Vagina (tissue), 2 donors: ENCODE measurements at places on chromosomes 7 and 10.

- DNase-seq = no peak
Measured at GRCh38 chr7:33195264-33195663, 65.9 kb downstream of the BBS9 start.

DNA sequence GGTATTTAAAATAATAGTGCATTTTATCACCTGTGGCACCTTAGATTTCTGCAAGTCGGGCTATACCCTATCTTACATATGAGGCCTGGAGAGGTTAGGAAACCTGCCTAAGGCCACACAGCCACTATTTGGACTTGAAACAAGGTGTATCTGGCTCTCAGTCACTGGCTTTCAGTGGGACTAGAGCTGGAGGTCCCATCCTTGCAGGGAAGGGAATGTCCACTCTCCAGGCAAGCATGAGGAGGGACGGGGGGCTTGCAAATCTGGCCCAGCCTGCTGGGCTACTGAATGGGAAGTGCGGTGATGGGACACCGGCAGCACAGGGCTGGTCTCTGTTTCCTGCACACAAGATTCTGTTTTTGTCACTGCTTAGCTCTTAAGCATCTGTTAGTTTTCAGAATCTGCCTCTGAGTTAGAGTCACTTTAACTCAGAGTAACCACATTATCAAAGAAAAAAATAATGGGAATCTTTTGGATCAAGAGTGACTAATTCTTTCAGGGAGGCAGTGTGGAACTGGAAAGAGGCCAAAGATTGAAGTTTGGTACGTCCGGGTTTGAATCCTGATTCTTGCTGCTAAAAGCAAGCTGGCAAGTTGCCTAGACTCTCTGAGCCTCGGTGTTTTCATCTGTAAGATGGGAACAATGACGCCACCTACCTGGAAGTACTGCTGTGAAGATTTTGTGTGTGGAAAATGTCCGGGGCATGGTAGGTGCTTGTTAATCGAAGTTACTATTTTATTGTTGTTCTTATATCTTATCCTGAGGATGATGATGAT is 33.8 kb upstream of the HABP2 start:
- DNase-seq = peak; percentile 58

DNA sequence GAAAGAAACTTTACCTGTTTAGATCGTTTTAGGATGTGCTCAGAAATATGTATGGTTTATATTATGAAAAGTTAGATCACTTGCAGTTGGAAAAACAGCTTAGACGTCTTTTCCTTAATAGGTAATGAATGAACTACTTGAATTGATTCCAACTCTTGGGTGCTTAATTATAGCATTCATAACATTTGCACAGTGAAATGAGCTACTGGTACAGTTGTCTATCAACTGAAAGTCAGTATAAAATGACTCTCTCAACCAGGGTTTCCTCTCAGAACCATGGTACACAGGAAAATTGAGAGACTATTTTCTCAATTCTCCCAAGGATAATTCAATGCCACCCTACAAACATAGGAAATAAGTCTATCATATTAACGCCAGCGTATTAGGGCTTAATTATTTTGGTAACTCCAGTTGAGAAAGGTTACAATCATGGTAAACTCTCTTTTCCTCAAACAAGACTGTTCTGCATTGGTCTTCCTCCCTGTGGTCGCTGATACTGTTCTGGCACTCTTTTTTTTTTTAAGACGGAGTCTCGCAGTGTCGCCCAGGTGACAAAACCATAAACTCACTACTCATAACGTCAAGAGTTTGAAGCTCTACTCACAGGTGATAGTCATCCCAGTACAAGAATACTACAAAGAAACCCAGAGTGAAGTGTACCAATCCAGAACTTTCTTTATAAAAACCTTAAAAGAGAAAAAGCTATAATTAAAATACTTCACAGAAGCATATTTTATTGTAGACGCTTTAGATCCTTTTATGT is 2.0 kb downstream of the ANLN start:
- DNase-seq = no peak

DNA sequence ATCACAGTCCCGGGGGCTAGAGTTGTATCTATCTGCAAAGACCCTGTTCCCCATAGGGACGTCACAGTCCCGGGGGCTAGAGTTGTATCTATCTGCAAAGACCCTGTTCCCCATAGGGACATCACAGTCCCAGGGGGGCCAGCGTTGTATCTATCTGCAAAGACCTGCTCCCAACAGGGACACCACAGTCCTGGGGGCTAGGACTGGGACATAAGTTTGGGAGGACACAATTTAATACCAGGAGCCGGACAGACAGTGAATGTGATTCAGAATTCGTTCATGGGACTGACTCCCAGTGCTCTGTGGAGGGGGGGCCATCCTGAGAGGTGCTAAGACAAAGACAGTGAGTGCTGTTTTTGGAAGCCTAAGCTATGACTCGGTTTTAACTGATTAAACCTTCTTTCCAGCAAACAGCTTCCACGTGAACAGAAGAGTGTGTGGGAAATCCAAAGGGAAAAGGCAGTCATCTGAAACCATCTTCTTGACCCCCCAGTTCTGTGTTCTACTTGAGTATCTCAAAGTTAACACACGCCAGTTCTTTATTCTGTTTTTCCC is 153.0 kb downstream of the DIP2C start:
- no peak for DNase-seq

DNA sequence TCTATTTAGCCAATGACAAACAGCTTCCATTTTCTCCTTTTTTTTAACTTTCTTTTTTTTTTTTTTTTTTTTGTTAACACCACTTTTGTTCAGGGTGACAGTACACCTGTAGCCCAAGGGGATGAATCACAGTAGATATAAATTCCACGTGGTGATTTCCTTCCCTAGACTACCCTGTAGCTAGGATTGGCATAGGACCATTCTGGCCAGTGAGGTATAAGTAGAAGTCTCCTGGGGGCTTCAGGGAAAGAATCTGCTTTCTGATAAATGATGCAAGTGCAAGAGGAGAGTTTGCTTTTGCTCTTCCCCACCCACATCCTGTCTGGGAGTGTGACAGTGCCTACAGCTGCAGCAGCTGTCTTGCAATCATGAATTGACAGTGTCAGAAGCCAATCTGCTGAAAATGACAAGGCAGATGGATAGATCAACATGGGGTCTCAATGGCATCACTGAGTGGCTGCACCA is 63.2 kb upstream of the TOMM7 start:
- no peak for DNase-seq

DNA sequence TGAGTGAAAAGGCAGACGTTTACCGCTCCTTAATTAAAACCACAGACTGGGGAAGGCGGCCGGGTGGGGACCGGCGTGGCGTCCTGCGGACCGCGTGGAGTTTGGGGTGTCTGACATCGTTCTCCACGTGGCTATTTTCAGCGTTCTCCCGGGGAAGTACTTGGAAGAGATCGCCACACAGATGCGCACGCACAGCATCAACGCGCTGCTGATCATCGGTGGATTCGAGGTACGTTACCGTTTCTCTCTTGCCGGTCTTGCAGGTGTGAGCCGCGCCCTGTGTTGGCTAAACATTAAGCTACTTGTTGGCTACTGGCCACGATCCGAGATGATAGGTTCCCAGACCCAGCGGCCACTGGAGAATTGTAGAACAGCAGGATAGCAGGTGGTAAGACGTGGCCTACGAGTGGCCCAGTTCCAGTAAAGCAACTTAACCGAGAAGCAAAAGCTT is 51.3 kb downstream of the PFKP start:
- DNase-seq = no peak

DNA sequence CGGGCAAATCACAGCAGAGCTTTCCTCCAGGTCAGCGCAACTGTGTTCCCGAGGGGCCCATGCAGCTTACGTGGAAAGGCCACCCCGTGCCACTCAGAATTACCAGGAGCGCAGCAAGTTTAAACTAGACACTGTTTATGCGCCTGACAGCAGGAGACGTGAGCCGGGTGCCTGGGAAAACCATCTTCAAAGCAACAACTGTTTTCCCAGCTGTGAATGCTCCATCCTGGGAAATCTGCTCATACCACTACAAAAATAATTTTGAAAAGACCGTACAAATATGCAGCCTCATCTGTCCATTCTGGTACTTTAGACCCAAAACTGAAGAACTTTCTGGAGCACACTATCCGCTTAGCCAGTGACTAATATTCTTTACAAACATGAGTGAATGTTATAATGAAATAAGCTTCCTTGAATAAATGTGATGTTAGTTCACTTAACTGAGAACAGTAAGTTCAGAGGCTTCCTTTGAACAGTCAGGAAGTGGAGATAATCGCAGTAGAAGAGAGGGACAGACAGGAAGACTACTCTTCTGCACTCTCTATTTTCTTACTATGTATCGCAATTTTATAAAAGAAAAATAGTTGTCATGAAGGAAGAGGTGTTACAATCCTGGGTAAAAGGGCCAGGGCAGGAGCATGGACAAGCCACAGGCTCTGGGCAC is 16.7 kb downstream of the GPER1 start:
- DNase-seq = no peak

DNA sequence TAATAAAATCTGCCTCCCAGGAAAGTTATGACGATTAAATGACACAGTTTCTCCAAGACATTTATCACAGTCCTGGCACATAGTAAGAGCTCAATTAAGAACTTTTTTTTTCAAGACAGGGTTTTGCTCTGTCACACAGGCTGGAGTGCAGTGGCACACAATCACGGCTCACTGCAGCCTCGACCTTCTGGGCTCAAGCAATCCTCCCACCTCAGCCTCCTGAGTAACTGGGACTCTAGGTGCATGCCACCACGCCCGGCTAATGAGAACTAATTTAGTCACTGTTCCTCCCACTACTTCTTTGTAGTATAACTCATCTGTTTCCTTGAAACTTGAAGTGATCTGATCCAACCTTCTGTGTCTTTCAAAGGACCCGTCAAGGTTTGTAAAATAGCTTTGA is 42.2 kb upstream of the MXI1 start:
- DNase-seq = no peak

DNA sequence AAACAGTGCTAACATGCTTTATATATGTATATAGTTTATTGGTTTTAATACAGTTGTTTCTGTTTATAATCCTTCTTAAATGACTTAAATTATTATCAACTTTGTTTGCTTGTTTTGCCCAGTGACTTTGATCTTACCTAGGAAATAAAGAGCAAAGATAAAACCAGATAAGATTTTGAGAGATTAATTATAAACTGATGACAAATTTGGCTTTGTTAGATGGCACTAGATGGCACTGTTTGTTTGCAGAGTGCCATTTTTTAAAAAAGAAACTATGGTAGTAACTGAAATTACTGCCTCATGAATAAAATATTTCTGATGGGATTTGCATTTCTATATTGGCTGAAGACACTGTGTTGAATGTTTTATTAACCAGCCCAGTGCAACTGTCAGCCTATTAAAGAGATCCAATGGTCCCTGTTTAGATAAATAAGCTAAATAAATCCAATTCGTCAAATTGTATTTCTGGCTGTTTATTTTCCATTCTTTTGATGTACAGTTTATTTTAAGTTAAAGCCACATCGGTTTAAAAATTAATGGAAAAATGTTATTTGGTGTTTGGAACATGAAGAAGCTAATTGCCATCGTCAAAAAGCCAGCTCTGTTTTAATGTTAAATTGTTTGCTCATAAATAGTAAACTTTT is 28.7 kb downstream of the VTI1A start:
- DNase-seq = no peak

GRCh38 chr10:125377368-125377767 is 217.0 kb upstream of the CTBP2 start:
- DNase-seq = no peak

GRCh38 chr10:95279042-95279820 is 11.6 kb downstream of the PDLIM1 start:
- DNase-seq = no peak

DNA sequence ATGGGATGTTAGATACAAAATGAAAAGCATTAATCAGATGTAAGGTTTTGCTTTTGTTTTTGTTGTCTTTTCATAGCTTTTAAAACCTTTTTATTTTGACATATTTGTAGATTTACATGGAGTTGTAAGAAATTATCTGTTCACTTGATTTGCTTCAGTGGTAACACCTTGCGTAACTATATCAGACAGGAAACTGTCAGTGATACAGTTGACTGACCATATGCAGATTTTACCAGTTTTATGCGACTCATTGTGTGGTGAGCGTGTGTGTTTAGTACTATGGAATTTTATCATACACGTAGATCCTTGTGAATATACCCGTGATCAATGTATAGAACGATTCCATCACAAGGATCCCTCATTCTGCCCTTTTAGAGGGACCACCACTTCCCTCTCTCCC is 701.4 kb downstream of the SUGCT start:
- no peak for DNase-seq

- no peak for DNase-seq
Measured at GRCh38 chr10:98419469-98420261, 4.7 kb upstream of the PYROXD2 start.

DNA sequence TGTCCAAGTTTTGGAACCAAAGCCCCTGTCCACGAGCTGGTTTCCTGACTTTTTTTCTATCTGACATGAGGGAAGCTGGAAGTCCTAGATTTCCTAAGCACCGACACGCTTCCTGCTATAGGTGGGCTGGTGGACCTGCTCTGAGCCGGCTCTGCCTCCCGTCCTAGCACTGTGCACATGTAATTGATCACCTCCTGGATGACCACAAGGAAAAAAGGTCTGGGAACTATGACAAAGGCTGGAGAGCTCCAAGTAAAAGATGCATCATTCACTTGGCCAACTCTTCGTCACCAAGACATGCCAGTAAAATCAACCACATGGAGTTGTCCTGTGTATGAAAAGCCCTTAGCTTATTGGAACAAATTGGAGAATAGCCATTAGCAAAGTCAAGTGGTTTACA is 104.8 kb downstream of the ITIH5 start:
- DNase-seq = no peak

- no peak for DNase-seq
Measured at GRCh38 chr7:108611268-108611667, 41.6 kb downstream of the DNAJB9 start.

DNA sequence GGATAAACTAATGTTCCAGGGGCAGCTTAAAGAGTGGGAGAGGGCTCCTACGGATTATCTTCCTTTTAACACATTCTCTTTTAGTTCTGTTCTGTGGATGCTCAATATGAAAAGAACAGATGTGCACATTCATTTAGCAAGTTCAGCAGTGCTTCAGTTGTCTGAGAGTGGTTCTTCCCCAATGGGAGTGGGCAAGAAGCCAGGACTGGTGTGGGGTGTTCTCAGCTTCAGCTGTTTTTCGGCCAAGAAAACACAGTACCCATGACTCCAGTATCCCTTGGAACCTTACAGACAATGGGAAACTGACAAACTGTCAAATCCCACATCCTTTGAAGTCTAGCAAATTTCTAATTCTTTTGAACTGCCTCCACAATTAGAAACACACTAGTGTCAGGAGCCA is 71.5 kb upstream of the LRRC17 start:
- no peak for DNase-seq

DNA sequence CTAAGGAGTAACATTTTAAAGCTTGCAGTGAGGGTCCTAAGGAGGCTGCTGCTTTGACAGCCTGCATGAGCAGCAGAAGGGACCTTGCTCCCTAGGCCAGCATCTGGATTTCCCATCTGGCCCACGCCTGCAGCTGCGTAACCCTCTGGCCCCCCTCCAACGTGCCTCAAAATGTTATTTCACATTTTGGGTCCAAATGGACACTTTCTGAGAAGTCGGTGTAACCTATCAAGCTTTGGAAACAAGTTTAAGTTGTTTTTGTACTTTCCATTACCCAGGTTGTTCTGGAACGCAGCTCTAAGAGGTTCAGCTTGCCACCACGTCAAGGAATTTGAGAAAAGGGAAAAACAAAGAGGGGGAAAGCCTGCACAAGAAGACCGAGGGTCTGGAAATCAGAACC is 338.3 kb downstream of the KCNMA1 start:
- DNase-seq = no peak
